ENCODE measurements at places on chromosomes 12 and 14.
A peak's percentile ranks its signal among the peaks of the same experiment; 100 is the strongest.

DNA sequence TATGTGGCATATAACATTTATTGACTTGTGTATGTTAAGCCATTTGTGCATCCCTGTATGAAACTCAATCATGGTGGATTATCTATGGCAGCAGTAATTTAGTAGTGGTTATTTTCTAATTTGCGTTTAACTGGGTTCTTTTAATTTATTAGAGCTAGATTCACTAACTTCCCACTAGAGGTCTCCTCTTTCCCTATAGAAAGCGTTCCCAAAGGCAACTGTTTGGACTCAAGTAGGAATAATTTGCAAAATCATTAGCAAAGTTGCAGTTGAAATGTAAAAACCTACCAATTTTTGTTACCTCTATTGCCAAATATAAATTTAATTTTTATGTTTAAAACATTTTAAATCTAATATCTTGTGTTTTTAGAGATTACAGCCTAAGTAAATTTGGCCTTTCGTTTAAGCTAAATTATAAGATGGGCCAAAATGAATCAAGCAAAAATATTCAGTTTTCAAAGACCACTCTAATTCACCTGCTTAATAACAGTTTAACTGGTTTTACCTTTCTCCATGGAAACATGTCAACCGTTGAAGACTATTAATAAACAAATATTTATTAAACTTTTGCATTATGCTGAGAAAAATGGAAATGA, 6.0 kb downstream of the DMAC2L start:
- DNase-seq = peak; percentile 30

DNA sequence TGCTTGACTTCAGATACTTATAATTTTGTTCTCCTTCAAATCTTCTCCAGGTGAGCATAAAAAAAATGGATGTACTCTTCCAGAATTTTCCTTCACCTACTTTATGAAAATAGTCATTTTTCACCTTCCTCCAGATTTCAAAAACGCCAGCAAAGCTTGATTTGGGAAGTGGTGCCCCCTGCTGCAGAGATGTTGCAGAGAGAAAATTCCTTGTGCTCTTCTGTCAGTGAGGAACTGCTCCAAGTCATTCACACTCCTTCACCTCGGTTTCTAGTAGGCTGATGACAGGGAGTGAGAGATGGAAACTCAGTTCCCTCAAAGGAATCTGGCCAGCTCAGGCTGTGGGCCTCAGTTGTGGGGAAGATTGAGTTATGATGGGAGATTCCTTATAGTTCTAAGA, 24.2 kb upstream of the RNASE3 start:
- no peak for DNase-seq

DNA sequence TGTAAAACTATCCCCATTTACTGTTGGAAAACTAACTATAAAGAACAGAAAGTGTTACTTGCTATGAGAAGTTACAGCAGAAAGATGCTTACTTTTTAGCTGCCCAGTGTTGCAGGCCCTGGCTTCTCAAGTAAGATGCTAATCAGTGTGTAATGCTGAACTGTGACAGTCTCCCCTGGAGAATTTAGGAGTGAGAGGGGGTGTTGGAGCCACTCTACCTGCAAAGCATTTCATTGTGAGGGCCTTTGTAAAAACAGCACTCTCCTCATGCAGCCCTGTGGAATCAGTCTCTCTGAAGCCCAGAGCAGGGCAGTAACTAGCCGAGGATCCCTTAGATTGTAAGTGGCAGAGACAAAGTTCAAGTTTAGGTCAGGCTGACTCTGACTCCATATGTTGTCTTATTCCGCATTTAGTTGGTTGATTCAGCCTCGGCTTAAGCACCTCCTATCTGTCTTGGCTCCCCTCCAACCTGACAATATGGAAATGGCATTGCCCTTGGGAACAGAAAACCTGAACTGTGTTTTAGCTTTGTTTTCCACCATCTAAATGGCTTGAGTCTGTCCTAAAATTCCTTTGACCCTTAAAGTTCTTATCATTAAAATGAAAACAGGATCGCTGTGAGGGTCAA, 141.3 kb downstream of the PRKCH start:
- DNase-seq = no peak

DNA sequence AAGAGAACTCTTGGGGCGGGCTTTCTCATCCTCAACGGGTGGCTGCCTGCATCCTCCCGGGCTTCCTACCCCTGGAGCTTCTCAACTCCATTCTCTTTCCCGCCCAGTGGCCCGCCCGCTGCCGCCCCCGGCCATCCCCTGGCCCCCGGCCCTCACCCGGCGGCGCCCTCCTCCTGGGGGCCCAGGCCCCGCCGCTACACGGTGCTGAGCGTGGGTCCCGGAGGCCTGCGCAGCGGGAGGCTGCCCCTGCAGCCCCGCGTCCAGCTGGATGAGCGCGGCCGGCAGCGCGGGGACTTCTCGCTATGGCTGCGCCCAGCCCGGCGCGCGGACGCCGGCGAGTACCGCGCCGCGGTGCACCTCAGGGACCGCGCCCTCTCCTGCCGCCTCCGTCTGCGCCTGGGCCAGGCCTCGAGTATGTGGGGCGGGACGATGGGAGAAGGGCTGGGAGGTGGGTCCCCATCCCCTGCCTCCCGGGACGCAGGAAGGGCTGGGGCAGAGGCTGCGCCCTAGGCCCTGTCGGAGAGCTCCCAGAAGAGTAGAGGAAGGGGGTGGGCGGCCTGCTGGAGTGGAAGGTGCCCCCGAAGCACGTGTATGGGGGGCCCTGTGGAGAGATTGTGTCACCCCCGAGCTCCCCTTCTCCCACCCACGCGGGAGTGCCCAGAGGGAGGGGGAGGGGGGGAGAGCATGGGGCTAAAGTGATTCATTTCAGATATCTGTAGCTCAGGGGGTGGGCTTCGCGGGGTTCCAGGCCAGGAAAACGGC, 1.5 kb downstream of the LAG3 start:
- DNase-seq = no peak

GRCh38 chr12:88597365-88597764, 17.1 kb upstream of the KITLG start:
- DNase-seq = no peak

GRCh38 chr12:50149311-50149710, 17.9 kb downstream of the CERS5 start:
- no peak for DNase-seq

- no peak for DNase-seq
Observed at GRCh38 chr12:123608182-123608581, 6.3 kb downstream of the DDX55 start.

GRCh38 chr12:45794422-45794821, 64.9 kb downstream of the ARID2 start:
- DNase-seq = no peak

DNA sequence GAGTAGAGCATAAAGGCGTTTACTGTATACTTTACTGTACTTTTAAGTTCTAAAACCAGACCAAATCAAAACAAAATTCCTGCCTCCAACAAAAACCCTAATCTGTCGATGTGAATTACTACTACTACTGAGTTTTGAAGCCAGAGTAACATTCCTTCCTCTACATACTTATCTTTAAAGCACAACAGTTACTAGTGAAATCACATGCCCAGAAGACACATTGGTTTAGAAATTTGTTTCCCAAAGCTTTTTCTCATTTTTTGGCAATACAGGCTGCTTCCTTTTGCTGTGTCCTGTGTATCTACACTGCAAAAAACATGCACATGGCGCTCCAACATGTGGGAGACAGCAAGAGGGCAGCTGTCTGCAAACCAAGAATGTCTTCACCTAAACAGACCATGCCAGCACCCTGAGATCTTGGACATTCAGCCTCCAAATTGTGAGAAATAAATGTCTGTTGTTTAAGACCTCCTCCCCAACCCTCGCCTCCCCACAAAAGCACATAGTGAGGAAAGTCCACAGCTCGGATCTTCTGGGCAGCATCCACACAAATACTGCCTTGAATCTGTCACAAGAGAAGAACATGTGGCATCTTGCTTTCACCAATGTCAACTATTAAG, 21.1 kb downstream of the SETD3 start:
- DNase-seq = no peak

DNA sequence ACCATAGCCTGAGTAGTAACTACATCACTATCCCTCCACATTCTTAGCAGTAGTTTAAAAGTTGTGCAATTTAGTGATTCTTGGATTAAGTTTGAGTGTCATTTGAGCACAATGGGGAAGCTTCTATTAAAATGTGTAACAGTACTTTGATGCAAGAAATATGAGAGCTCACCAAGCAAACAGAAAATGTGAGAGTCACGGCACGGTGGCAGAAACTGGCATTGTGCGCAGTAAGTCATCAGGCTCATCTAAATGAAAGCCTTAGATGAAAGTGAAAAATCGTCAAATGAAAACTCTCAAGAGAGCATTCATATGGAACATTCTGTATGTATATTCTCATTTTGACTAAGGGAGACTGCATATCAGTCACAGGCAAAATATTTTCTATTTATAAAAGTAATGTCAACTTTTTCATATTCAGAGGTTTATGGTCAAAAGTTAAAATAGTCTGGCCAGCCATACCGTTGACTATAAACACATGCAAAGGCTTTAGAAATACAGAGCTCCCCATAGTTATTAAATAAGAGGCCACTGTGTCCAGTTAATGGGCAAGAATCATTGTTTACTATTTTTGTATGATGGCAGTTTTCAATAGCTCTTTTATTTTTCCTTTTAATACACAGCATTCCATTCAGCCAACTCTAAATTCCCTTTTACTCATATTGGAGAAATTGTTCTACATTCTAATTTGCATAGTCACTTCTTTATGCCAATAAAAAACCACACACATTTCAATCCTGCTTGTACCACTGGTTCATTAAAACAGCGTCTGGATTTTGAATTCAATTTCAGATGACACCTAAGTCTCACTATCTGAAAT, 167.9 kb downstream of the PRKD1 start:
- no peak for DNase-seq

DNA sequence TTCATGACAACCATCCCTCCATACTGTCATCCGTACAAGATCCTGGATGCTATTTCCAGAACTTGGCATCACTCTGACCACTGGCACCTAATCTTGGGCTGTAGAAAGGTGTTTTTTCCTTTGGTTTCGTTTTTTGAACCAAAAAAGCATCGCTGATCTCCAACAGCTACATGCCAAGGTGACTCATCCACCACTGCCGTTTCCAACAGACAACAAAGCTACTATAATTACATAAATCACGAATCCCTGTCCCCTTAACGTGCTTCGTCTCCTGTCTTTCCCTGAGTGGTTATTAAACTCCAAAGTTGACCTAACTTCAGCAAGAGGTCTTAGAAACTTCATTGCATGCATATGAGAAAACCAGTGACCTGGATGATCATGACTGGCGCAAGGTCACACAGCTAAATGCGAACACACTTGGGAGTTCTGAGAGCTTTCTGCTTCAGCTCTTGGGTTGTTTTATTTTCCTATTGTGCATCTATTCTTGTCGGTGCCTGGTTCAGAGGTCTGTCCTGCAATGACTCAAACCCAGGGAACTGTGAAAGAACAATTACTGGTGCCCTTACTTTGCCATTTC, 99.9 kb downstream of the PPM1H start:
- DNase-seq = no peak

DNA sequence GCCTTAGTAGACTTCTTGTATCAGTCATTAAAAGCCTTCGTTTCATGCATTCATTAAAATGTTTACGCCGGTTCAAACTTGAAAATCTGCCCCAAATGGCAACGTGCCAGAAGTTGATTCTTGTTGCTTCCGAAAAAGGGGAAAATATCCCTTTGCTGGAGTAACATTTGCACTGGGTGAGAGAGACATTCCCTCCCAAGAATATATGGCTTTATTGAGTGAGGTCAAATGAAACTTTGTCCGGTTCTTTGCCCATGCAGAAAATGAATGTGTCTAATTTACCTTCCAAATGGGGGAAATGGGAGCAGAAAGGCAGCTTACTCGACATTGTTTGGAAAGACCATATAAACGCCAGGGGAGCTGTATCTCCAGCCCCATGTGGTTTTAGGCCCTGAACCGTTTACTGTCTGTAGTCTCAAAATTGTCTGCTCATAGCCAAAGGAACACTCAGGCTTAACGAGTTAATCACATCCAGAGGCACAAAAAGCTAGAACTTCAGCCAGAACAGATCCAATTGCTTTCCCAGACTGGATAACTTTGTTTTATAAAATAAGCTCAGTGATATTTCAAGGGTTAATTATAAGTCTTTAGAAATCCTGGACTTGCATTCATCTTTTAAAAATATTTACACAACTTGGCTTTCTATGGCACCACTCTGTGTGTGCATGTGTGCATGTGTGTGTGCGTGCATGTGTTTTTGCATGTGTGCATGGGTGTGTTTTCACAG, 2.9 kb upstream of the EMP1 start:
- no peak for DNase-seq

DNA sequence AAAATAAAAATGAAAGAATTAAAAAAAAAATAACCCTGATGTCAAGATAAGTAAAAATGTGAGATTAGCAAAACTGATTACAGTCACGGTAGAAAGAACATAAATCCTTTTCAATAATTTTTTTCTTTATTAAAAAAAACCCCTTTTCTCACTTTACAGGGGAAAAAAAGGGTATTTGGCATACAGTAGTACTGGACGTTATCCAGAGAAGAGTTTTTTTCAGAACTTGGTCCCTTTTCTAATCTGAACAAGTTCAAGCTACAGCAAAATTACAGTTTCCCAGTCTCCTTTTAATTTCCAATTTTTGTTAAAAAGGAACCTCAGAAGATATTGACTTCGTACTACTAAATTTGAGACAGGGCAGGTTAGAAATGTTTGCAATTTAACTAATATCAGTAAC, 134.7 kb upstream of the DCN start:
- DNase-seq = no peak

GRCh38 chr14:20848316-20848954, 42.8 kb upstream of the RNASE3 start:
- DNase-seq = no peak

DNA sequence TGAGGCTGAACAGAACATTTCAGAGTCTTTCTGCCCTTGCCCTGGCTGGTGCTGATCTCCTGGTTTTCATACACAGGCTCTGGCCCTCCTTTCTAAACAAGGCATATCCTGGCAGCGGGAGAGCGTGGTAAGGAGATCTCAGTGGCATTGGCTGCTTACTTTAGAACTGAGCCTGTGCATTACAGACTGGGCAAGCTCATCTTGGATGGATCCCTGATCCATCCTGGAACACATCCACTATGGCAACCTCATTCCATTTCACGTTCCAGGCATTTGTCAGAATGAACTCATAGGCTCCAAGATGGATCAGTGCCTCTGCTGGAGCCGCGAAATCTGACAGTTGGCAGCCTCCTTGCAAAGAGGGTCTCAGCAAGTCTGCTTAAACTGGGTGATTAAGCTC, 224.5 kb upstream of the PELI2 start:
- DNase-seq = no peak

GRCh38 chr12:63963868-63964267, 119.4 kb downstream of the SRGAP1 start:
- no peak for DNase-seq

Data from CD4-positive, alpha-beta T cell treated with Interleukin-12 subunit alpha and Interleukin-12 subunit beta, for 1 hour (primary cell).